ENCODE measurements at places on chromosomes 7 and 10. TPM values are rescaled to one million over a fixed set of nuclear protein-coding genes. Genes with fewer than 3 reads are reported as not detected.

- no peak for DNase-seq
Observed at GRCh38 chr10:106011250-106011649, 1153.3 kb downstream of the SORCS1 start.

The KNDC1 gene
- total RNA-seq: 0.41 TPM

The ADCYAP1R1 gene
- total RNA-seq: not detected

GRCh38 chr7:7821517-7821916, 103.1 kb upstream of the RPA3 start:
- DNase-seq: no peak

- no peak for DNase-seq
Observed at GRCh38 chr10:89308736-89309135, 6.9 kb downstream of the IFIT2 start.

DNA sequence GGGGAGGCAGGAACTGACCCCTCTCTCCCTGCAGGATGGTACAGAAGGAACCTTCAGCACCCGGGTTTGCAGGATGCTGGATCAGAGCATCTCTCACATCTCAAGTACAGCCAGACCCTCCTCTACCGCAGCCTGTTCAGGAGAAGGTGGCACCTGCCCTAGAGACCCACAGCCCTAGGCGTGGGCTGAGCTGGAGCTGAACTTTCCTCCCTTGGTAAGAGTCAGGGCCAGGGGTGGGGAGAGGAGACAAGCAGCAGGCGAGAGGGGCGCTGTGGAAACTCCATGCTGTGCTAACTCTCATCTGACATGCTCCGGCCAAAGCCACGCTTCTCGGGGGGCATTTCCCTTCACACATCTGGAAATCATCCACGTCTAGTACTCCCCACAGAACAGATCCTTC, 154.4 kb downstream of the DIP2C start:
- DNase-seq: no peak

DNA sequence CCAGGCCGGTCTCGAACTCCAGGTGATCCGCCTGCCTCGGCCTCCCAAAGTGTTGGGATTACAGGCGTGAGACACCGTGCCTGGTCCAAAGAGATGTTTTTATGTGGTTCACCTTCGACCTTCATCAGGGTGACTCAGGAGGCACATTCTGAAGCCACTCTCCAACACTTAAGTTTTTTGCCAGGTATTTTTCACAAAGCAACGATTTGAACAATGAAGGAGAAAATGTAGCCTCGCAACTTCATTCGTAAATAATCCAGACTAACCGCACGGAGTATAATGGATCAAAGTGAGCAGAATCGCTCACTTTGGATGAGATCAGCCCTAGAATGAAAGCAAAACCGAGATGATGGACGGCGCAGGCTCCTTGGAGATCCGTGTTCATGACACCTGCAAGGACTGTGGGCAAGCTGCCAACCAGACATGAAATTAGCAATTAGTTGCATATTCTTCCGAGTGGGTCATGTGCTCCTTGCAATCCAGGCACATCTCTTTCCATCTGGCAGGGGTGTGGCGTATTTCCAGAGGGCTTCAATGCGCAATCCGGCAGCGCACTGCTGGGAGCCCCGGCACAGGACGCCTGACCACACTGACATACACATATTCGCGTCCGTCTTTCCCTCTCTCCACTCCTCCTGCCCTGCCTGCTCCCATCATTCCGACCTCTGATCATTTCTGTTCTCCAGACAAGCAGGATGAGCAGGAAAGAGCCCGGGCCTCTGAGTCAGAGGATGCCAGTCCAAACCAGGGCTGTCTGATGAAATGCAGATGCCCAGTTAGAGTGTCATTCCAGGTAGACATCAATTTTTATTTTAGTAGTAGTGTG, 148.4 kb downstream of the KLF6 start:
- DNase-seq: no peak

GRCh38 chr10:70462349-70462984, 16.1 kb upstream of the PALD1 start:
- peak; percentile 58 for DNase-seq

Measured in fibroblast of the aortic adventitia (primary cell).